ENCODE measurements at places on chromosomes 6 and 20. TPM values are rescaled to one million over a fixed set of nuclear protein-coding genes. Genes with fewer than 3 reads are reported as not detected.

DNA sequence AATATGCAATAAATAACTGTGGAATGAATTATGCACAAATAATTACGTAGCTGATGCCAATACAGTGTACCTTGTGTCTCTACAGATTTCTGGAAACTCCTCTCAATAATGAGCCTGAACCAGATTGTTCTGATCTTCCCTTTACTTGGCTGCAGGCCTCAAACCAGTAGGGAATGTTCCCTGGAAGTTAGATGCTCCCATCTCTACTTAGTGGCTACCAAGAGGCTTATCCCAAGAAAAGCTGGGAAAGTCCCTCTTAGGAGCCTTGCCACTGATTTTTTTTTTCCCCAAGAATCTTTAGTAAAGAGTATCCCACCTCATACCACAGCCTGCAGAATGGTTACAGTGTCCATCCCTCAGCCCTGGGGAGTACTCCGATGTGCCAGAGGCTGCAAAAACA lies 702.1 kb downstream of the RFPL4B start:
- no peak for DNase-seq

DNA sequence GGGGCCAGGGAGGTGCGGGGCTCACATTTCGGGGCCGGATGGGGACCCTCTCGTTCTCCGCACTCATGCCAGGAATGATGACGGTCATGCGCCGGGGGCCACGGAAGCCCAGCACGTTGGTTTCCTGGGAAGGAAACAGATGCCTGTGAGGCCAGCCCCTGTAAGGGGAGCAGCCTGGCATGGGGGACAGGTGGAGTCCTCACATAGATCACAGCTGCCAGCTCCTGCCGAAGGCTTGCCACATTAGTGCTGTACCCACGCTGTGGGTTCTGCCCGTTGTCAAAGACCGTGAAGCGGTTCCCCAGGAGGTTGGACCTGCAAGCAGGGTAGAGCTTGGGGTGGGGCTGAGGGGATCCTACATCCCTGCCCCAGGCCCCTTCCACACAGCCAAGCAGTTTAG lies 6.7 kb upstream of the TEAD3 start:
- no peak for DNase-seq

DNA sequence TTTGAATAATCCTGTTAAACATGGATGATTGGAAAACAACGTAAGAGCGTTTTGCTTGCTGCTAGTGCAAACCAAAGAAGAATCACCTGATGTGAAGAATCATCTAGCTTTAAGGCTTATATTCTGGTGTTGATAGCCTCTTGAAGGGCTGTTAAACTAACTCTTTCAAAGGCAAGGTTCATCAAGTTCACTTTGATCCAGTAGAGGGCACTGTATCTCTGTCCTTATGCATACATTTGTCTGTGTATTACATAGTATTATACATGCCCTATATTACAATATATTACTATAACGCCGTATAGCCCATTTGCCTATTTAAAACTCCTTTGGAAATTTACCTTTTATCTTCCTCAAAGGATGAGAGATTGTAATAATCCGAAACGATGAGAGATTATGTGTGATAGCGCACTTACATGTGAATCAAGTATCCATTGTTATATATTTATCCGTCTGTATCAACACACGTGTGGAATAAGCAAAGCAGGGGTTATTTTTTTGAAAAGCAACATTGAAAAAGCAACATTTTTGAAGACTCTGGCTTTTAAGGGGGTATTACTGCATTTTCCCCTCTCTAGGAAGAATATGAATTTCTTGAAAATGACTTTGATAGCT lies 50.8 kb upstream of the NRN1 start:
- DNase-seq, result no peak

Gene TBXT
- not detected for total RNA-seq

DNA sequence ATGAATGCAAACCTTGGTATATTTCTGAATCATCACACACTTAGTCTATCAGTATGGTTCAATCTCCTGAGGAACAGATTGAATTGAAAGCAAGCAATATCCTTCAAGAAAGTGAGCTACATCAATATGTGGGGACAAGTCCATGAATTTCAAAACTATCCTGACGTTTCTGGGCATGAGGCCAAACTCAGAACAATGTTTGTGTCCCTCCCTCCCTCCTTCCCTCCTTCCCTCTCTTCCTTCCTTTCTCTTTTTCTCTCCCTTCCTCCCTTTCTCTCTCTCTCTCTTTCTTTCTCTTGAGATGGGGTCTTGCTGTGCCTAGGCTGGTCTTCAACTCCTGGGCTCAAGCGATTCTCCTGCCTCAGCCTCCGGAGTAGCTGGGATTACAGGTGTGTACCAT lies 27.9 kb upstream of the SYNCRIP start:
- DNase-seq, result no peak

GRCh38 chr6:166580076-166581050 lies 6.1 kb downstream of the RAMACL start:
- no peak for DNase-seq

DNA sequence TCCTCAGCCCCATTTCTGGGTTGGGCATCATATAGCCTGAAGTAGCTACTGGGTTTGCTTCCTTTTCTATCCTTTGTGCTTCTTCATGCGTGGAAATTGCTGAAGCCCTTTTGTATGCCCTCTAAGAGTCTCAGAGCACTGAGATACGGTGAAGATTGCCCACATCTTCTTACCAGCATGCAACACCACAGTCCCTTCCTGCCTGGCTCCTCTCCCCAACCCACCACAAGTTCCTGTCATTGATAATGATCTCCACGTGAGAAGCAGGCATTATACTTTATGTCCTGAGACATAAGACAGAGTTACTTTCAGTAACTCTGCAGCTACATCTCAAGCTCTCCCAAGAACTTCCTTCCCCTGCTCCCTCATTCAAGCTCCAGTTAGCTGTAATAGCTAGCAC lies 15.8 kb upstream of the PLCB4 start:
- DNase-seq, result no peak

- DNase-seq, result no peak
Measured at GRCh38 chr20:31666258-31667042, 28.7 kb downstream of the COX4I2 start.
